ENCODE measurements at places on chromosomes 7 and 10. TPM values are rescaled to one million over a fixed set of nuclear protein-coding genes. Genes with fewer than 3 reads are reported as not detected.

The CYP3A7 gene
- total RNA-seq: not detected

The DBF4 gene
- 8.5 TPM for total RNA-seq

The HTR5A gene
- not detected for total RNA-seq

- peak; percentile 22 for DNase-seq
These were observed 674 bp upstream of the OSBPL3 start for GRCh38 chr7:24980534-24981170.

DNA sequence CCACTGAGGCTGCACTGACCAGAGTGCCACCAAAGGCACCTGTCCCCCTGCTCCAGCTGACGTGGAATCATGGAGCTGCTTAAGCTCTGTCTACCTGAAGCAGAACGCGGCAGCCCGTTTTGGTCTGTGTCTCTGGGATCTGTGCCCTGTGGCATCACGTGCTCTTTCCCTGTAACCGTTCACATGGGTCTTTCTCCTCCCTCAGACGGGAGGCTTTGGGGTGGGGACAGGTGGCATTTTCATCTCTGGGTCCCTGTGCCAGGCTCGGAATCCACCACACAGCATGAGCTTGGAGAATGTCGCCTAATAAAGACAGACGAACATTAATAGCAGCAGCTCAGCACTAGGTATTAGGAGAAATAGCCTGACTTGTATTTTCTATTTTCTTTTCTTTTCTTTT, 1.6 kb upstream of the ADAP1 start:
- DNase-seq: no peak

GRCh38 chr7:17013204-17013603, 131.4 kb upstream of the AGR3 start:
- no peak for DNase-seq

- no peak for DNase-seq
These were observed 583.5 kb downstream of the SDK1 start for GRCh38 chr7:3884543-3884942.

Measured in uterus (tissue), 4 donors.